ENCODE measurements at places on chromosomes 5 and 9. TPM values are rescaled to one million over a fixed set of nuclear protein-coding genes. Genes with fewer than 3 reads are reported as not detected.
A peak's percentile ranks its signal among the peaks of the same experiment; 100 is the strongest.

The IL13 gene
- total RNA-seq = not detected

- peak; percentile 11 for DNase-seq
- no peaks in the 10 kb centered on the region for H3K4me1 ChIP-seq
- no peaks in the 10 kb centered on the region for H3K36me3 ChIP-seq
- no peaks in the 10 kb centered on the region for H3K27me3 ChIP-seq
- H3K4me3 ChIP-seq = no peak overlapping the region
These were observed 115.0 kb downstream of the KIAA1958 start for GRCh38 chr9:112601636-112602035.

DNA sequence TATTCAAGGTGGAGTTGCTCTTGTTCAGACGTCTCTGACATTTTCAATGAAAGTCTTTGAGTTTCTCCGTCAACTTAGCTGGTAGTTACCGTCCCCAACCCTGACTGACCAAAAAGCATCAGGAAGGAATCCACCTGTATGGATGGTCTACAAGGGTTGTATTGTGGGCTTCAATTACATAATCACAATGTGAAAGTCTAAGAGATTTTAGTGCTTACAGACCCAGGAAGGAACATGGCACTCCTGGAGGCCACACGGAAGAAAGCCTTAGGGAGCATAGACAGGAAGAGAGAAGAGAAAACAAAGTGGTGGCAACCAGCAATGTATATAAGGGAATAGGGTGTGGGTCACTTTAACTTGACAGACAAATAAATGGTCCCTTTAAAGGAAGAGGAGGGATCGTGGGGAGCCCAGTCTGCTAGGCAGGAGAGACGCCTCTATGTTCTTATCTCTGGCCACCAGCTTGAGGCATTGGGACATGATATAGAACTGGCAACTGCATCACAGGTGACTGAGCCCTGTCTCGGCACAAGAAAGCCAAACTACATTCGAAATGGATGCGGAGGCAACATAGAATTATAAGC is 80.4 kb downstream of the ALDH7A1 start:
- no peak overlapping the region for H3K27ac ChIP-seq
- no peak for DNase-seq
- no peaks in the 10 kb centered on the region for H3K4me1 ChIP-seq
- H3K27me3 ChIP-seq = no peaks in the 10 kb centered on the region
- H3K36me3 ChIP-seq = no peaks in the 10 kb centered on the region

The CCNI2 gene
- not detected for total RNA-seq

DNA sequence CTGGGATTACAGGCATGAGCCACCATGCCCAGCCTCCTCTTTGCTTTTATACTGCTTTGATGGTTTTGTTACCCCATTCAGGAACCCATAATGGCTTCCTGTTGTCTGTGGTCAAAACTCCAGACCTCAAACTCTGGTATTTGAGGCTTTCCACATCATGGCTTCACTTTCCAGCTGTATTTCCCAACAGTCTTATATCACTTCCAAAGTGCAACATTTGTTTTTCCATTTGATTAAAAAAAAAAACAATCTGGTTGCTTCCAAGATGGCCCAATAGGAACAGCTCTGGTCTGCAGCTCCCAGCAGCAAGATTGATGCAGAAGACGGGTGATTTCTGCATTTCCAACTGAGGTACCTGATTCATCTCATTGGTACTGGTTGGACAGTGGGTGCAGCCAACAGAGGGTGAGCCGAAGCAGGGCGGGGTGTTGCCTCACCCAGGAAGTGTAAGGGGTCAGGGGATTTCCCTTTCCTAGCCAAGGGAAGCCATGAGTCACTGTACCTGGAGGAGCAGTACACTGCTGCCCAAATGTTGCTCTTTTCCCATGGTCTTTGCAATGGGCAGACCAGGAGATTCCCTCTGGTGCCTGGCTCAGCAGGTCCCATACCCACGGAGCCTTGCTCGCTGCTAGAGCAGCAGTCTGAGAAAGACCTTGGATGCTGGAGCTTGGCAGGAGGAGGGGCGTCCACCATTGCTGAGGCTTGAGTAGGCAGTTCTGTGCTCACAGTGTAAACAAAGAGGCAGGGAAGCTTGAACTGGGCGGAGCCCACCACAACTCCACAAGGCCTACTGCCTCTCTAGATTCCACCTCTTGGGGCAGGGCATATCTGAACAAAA is 458.4 kb downstream of the KDM4C start:
- no peaks in the 10 kb centered on the region for H3K27me3 ChIP-seq
- peaks cover 2% of the 10 kb centered on the region for H3K4me1 ChIP-seq
- no peaks in the 10 kb centered on the region for H3K36me3 ChIP-seq

DNA sequence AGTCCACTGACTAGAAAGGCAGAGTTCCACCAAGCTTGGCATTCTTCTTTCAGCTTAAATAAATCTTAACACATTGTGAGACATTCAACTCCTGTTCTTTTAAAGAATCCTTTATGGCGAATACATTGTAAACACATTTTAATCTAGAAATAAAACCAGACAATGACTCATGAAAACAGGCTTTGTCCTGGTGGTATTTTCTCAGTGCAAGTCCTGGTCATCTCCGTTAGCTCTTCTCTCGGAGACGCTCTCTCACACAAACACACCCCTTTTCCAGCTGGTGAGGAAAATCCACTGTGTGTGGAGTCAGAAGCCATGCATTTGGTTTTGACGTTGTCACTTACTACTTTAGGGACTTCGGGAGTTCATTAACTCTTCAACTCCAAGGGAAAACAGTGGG is 140.4 kb downstream of the AUH start:
- H3K27ac ChIP-seq = no peak overlapping the region
- no peaks in the 10 kb centered on the region for H3K27me3 ChIP-seq
- DNase-seq = no peak
- peaks cover 8% of the 10 kb centered on the region for H3K36me3 ChIP-seq

DNA sequence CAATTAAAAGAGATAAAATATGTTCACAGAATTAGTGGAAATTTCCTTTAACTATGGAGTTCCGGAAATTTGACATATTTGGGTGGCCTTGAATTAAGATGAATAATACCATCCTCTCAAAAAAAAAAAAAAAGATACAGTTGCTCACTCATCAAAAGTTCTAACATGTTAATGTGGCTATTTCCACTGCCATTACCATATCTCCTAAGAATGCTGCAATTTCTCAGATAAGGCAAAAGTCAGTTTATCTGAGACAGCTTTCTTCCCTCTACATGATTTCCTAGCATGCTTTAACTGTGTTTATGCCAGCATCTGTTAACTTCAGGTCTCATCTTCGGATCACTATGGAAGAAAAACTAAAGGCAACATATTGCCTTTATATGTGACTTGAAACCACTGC is 2.6 kb downstream of the FASTKD3 start:
- H3K27ac ChIP-seq = no peak overlapping the region
- no peak overlapping the region for H3K4me3 ChIP-seq
- H3K4me1 ChIP-seq = peaks cover 2% of the 10 kb centered on the region
- H3K27me3 ChIP-seq = no peaks in the 10 kb centered on the region

DNA sequence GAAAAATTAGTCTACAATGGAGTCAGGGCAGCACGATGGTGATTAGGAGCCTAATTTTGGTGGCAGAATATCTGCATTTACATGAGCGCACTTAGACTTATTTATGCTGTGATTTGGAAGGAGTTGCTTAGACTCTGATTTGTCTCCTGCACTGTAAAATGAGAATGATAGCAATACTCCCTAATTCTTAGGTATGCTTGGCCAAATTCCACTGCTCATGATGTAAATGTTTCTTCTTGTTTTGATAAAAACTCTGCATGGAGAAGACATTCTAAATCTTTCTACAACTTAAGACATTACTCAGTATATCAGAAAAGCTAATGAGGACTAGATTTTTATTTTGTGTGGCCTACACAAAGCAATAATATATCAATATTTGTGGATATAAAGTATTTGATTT is 205.4 kb downstream of the CDH18 start:
- no peaks in the 10 kb centered on the region for H3K4me1 ChIP-seq
- no peaks in the 10 kb centered on the region for H3K36me3 ChIP-seq
- no peak overlapping the region for H3K4me3 ChIP-seq
- peak; percentile 54 for DNase-seq
- H3K27ac ChIP-seq = no peak overlapping the region

GRCh38 chr9:86697213-86697612 is 250.1 kb downstream of the GAS1 start:
- H3K4me3 ChIP-seq = no peak overlapping the region
- H3K4me1 ChIP-seq = peaks cover 15% of the 10 kb centered on the region
- no peaks in the 10 kb centered on the region for H3K36me3 ChIP-seq
- no peak overlapping the region for H3K27ac ChIP-seq
- H3K27me3 ChIP-seq = no peaks in the 10 kb centered on the region

The ZFP2 gene
- total RNA-seq = 2.9 TPM

- DNase-seq = peak; percentile 58
- H3K36me3 ChIP-seq = no peaks in the 10 kb centered on the region
- H3K4me1 ChIP-seq = peaks cover 11% of the 10 kb centered on the region
- no peak overlapping the region for H3K27ac ChIP-seq
- H3K4me3 ChIP-seq = peak overlapping the region; percentile 24
- no peaks in the 10 kb centered on the region for H3K27me3 ChIP-seq
These were observed 51.3 kb downstream of the TGFBI start for GRCh38 chr5:136080113-136080482.

DNA sequence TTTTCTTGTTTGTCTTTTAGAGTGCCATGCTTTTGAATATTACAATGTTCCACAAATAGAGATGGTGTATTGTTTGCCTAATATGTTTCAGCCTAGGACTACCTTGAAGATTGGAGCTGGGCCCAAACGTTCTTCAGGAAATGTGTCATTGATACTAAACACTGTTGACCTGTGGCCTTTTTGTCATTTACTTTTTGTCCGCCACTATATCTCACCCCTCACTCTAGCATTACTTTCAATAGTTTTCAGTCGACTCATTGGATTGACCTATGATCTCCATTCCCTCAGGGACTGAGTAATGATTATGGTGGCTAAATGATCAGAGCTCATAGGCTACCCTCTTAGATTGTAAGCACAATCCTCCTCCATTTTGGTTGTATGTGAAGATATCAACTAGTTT is 115.8 kb downstream of the NUDT12 start:
- H3K27ac ChIP-seq = no peak overlapping the region
- H3K4me1 ChIP-seq = peaks cover 2% of the 10 kb centered on the region
- no peak overlapping the region for H3K4me3 ChIP-seq
- DNase-seq = no peak
- H3K27me3 ChIP-seq = no peaks in the 10 kb centered on the region

- no peak overlapping the region for H3K27ac ChIP-seq
- no peak overlapping the region for H3K4me3 ChIP-seq
- no peaks in the 10 kb centered on the region for H3K36me3 ChIP-seq
These were observed 98.0 kb upstream of the PITX1 start for GRCh38 chr5:135131801-135132680.

The SLC24A2 gene
- 1.3 TPM for total RNA-seq

DNA sequence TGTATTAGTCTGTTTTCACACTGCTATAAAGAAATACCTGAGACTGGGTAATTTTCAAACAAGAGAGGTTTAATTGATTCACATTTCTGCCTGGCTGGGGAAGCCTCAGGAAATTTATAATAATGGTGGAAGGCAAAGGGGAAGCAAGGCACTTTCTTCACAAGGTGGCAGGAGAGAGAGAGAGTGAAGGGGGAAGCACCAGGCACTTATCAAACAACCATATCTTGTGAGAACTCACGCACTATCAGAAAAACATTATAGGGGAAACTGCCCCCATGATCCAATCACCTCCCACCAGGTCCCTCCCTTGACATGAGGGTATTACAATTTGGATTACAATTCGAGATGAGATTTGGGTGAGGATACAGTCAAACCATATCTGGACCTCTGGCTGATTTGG is 34.7 kb downstream of the ADRB2 start:
- H3K27ac ChIP-seq = no peak overlapping the region
- no peaks in the 10 kb centered on the region for H3K36me3 ChIP-seq
- DNase-seq = no peak
- no peak overlapping the region for H3K4me3 ChIP-seq
- H3K4me1 ChIP-seq = peaks cover 7% of the 10 kb centered on the region

- DNase-seq = no peak
- H3K36me3 ChIP-seq = no peaks in the 10 kb centered on the region
- peaks cover 7% of the 10 kb centered on the region for H3K27me3 ChIP-seq
- no peak overlapping the region for H3K27ac ChIP-seq
These were observed 20.2 kb upstream of the WHRN start for GRCh38 chr9:114525513-114525912.

All from muscle of leg (tissue), 16 donors.